ENCODE measurements at places on chromosomes 6 and 20.

DNA sequence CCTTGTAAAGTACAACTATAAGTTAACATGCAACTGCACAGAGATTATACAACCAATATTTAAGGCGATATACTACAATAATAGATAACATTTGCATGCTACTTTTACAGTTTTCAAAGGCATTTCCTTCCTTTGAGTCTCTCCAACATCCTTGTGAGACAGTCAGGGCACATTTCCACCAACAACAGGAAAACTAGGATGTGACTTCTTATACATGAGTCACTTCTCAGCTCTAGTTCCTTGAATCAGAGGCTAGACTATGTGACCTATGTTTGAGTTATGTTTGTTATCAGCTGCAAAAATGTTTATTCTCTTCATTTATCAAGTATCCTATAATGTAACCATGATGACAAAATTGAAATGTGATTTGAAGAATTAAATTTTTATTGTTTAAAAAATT, 51.7 kb upstream of the TFAP2D start:
- DNase-seq, result no peak

- DNase-seq, result no peak
Observed at GRCh38 chr6:148595550-148595949, 151.3 kb upstream of the UST start.

GRCh38 chr6:118935331-118935668, 341 bp upstream of the MCM9 start:
- no peak for DNase-seq

GRCh38 chr6:19759117-19759880, 77.9 kb upstream of the ID4 start:
- DNase-seq, result no peak

GRCh38 chr20:8227293-8227692, 95.2 kb downstream of the PLCB1 start:
- DNase-seq, result no peak

GRCh38 chr20:7031222-7031621, 263.7 kb downstream of the BMP2 start:
- DNase-seq, result no peak

DNA sequence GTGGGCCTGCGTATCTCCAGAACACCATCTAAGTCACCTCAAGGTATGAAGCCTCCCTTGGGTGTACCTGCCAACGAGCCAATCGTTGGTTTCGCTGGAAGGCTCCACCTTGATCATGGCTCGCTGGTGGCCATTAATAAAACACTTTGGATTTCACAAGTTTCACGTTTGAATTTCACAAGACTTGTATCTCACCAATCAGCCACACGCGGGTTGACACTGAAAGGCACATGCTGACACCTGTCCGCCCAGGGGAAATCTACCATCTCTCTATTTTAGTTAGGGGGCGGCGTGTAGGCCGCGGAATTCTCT, 586 bp upstream of the HMGA1 start:
- DNase-seq, result no peak

Data from anterior cingulate cortex (tissue), 58 donors.